Left cardiac atrium (tissue), 4 donors: ENCODE measurements at places on chromosomes 5 and 9.
A peak's percentile ranks its signal among the peaks of the same experiment; 100 is the strongest.

DNA sequence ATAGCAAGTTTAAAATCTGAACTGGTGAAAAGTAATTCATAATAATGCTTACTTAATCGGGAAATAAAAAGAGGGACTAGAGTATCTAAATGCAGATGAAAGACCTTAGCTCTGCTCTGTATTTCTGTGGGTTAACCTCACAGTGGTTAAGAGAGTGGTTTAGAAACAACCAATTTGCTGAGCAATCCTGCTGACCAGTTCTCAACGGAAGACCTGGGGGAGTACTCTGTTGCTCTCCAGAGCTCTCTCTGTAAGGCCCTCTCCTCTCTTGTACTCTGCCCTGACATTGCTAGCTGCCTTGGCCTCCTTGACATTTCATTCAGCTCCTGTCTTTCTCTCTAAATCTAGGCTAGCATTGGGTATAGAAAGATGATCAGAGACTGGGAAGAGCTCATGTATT, 1186.6 kb upstream of the SEMA6A start:
- DNase-seq = no peak

- DNase-seq = peak; percentile 5
Observed at GRCh38 chr9:128155736-128156500, 4.1 kb upstream of the BBLN start.

DNA sequence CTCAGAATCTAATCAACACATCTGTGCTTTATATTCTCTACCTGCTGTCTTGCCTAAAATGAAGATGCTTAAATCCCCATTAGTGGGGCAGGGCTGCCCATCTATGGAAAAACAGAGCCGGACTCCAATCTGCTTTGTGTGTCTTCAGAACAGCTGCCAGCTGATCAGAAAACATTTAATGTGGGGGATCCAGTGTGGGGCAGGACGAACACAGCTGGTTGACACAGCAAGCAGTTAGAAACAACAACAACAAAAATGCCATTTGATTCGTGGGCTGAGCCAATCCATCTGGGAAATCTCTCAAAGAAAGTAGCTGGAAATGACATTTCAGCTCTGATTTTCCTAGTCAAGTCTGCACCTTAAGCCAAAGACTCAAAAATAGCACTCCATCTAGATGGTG, 99.8 kb downstream of the PPP2R2B start:
- DNase-seq = no peak

- no peak for DNase-seq
Observed at GRCh38 chr5:124745928-124746915, at the start of gene ZNF608. Gene ZNF608 (minus strand): TSS chr5:124746639. CDS start chr5:124744989, 1,650 bp downstream.

DNA sequence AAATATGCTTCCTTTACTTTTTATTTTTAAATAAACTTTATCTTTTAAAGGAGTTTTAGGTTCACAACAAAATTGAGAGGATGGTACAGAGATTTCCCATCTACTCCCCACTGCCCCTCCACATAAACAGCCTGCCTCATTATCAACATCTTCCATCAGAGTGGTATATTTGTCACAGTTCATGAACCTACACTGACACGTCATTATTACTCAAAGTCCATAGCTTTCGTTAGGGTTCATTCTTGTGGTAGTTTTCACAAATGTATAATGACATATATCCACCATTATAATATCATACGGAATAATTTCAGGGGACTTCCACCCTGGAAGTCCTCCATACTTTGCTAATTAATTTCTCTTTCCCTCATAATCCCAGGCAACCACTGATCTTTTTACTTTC, 204.9 kb downstream of the SMARCA2 start:
- no peak for DNase-seq

DNA sequence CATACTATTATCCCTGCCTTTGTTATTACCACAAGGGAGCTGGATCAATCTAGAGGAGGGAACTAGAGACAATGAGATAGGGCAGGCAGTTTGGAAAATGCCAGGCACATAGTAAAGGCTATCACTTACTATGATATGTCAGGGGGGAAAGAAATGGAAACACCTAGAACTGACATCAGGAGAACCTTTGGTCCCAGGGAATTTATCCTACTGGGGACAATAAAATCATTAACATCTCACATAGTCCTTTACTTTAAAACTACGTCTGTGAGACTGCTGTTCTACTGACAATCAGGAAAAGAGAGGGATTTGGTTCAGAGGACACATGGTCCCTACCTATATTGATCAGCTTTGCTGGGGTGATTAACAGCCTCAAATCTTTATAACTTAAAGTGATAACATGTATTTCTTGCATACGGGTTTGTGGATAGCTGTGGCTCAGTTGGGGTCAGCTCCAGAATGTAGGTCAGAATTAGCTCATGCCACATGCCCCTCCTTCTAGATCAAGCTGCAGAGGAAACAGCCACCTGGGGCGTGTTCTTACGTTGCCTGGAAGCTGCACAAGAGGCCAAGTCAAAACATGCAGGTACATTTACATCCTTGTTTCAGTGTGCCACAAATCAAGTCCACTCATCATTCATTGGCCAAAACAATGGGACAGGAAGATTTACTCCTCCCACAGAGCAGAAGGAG, 43.9 kb upstream of the ALDOB start:
- no peak for DNase-seq
